ENCODE measurements at places on chromosomes 11 and 22. TPM values are rescaled to one million over a fixed set of nuclear protein-coding genes. Genes with fewer than 3 reads are reported as not detected.

TOLLIP gene
- 29.3 TPM for total RNA-seq

LRRC55 gene
- not detected for total RNA-seq

DGAT2 gene
- 0.43 TPM for total RNA-seq

FGF4 gene
- not detected for total RNA-seq

IGSF22 gene
- under 0.01 TPM for total RNA-seq

DTX4 gene
- 2.3 TPM for total RNA-seq

OR52H1 gene
- total RNA-seq: 0.86 TPM

UPK2 gene
- not detected for total RNA-seq

MRGPRX4 gene
- not detected for total RNA-seq

ESAM gene
- 0.43 TPM for total RNA-seq

LRP4 gene
- total RNA-seq: 3.5 TPM

OR2AG1 gene
- total RNA-seq: not detected

HDHD5 gene
- 28.7 TPM for total RNA-seq

TUB gene
- total RNA-seq: 1.9 TPM

DBX1 gene
- total RNA-seq: not detected

DRD4 gene
- not detected for total RNA-seq

TSPAN32 gene
- 0.43 TPM for total RNA-seq

LARGE2 gene
- not detected for total RNA-seq

DDT gene
- 88.9 TPM for total RNA-seq

ZNF280B gene
- total RNA-seq: 1.6 TPM

EWSR1 gene
- total RNA-seq: 159 TPM

APOBEC3H gene
- not detected for total RNA-seq

TRIM29 gene
- 1.3 TPM for total RNA-seq

C11orf42 gene
- total RNA-seq: under 0.01 TPM

TAF1D gene
- total RNA-seq: 181 TPM

BTG4 gene
- not detected for total RNA-seq

CASP12 gene
- 0.43 TPM for total RNA-seq

TMEM151A gene
- total RNA-seq: under 0.01 TPM

INS gene
- total RNA-seq: not detected

LSP1 gene
- total RNA-seq: not detected

MMP11 gene
- total RNA-seq: 16.0 TPM

OR51B5 gene
- 0.32 TPM for total RNA-seq

MS4A2 gene
- total RNA-seq: not detected

APOA4 gene
- not detected for total RNA-seq

GPR83 gene
- total RNA-seq: under 0.01 TPM

CEP57 gene
- total RNA-seq: 48.4 TPM

EFCAB6 gene
- total RNA-seq: 0.32 TPM

NPTXR gene
- total RNA-seq: 0.64 TPM

ELFN2 gene
- total RNA-seq: 0.32 TPM

ATXN10 gene
- total RNA-seq: 113 TPM

RAPSN gene
- total RNA-seq: under 0.01 TPM

EXPH5 gene
- 2.2 TPM for total RNA-seq

CHADL gene
- total RNA-seq: 0.64 TPM

WBP2NL gene
- 0.32 TPM for total RNA-seq

HOATZ gene
- total RNA-seq: not detected

SHANK3 gene
- 0.86 TPM for total RNA-seq

TH gene
- total RNA-seq: not detected

SLC37A2 gene
- 0.97 TPM for total RNA-seq

EP300 gene
- 73.8 TPM for total RNA-seq

SMTNL1 gene
- total RNA-seq: not detected

KCNQ1 gene
- total RNA-seq: not detected

MN1 gene
- total RNA-seq: 3.9 TPM

LMO1 gene
- total RNA-seq: not detected
